ENCODE measurements at places on chromosomes 13 and 19.

DNA sequence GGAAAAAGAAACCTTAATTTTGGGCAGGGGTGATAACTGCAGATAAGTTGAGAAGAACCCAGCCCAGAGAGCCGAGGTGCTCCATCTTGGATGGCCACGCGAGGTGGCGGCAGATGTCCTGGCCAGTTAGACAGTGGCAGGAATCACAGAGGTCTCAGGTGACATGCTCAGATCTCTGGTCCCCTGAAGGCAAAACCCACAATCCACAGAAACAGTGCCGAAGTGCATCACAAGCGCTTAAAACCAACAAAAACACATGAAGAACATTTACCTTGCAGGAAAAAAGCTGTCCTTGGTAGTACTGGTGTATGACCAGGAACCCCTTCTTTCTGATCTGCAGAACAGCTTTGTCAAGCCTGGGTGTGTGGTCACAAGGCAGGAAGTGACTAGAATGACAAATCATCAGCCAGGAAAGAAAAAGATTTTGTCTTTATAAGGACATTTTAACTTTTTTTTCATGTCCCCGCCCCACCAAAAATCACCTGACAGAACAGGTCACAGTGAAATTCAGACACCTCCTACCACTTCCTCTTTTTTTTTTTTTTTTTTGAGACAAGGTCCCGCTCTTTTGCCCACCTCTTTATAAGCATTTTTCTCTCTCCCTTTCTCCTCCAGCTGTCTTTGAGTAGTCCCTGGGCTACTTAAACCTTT is at the start of gene LCP1:
LCP1 (minus strand) TSS at position 338 of the 651 bp plus-strand sequence. CDS start 22,515 bp downstream, outside the sequence.
- no peak for DNase-seq

GRCh38 chr19:40611900-40612698 is 10.9 kb downstream of the LTBP4 start:
- DNase-seq = no peak

- peak; percentile 48 for DNase-seq
These were observed 68.4 kb upstream of the ARHGEF7 start for GRCh38 chr13:111046590-111047141.

GRCh38 chr19:35151273-35152065 is 3.1 kb upstream of the FXYD5 start:
- DNase-seq = no peak

DNA sequence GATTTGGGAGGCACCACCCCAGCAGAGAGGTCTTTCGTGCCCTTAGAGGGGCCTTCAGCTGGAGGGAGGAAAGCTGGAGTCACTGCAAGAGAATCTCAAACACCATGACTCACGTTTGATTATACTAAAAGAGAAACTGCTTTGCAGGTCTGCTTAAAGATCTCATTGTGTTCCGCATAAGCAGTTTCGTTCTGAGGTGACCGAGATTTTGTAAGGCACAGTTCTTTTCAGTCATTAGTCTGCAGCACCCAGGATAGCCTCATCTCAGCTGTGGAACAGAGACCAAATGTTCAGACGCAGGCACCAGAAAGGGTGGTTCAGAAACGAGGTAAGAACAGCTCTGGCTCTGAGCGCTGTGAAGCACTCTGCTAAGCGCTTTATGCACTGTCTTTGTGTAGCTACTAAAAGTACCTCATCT is 71.2 kb upstream of the GTF3A start:
- DNase-seq = no peak

- no peak for DNase-seq
These were observed 164.4 kb downstream of the TM9SF2 start for GRCh38 chr13:99665711-99666110.

DNA sequence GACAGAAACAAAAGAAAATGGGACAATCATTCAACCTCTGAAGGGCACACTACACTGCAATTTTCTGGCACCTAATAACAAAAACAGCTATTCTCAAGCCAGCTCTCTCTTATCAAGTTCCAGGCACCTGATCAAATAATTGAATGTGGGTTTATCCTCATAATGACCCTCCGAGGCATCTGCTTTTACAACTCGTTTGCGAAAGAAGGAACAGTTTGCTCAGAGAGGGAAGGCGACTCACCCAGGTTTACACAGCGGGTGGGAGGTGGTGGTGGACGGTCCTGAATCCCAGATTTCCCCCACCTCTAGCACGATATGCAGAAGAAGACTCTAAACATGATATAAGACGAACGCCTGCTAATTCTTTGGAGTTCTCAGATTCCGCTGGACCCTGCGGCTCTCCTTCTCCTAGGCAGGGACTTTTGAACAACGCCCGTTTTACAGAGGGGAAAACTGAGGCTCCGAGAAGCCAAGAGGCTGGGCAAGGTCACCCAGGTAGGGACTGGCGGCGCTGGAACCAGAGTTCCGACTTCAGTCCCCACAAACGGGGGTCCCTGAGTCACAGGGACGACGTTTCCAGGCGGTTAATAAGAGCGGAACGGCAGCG is 641 bp downstream of the SGTA start:
- no peak for DNase-seq

DNA sequence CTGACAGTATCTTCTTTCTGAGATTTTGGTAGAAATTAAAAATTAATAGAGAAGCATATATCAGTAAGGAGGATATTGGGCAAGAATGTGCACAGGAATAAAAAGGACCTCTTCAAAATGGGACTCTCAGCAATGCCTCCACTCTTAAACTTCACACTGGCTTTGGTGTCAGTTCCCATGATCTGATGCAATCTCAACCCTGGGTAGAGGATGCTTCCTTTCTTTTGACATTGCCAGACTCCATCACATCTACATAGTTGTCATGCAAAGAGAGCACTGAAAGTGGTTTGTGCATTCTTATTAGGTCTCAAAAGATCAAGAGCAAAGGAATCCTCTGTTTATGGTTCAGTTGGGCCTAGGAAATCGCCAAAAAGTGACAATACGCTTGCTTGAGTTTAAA is 26.3 kb downstream of the STARD13 start:
- DNase-seq = no peak

- no peak for DNase-seq
These were observed 11.2 kb downstream of the PPP6R1 start for GRCh38 chr19:55247621-55248099.

GRCh38 chr13:82661126-82661525 is 1221.1 kb downstream of the SLITRK1 start:
- no peak for DNase-seq

GRCh38 chr13:41549491-41549890 is 92.1 kb downstream of the RGCC start:
- no peak for DNase-seq

DNA sequence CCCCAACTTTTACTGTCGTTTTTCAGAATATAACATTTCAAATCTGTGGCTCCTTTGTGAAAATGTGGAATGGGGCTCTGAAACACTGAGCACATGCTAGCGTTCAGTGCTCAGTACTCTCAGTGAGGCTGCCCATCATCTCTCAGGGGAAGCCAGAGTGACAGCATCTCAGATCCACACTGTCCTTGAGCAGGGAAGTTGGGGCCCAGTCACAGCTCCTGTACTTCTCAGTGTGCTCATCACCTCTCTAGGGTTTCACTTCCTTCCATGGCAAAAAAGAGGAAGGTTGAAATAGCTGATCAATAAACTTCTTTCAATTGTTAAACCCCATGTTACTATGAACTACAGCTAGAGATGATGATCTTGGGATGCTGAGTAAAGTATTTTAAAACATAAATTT is 565.9 kb upstream of the SPRY2 start:
- no peak for DNase-seq

GRCh38 chr19:11552666-11553372 is 6.2 kb downstream of the ELOF1 start:
- no peak for DNase-seq

- DNase-seq = no peak
These were observed 38.6 kb downstream of the LIG4 start for GRCh38 chr13:108176685-108177274.

DNA sequence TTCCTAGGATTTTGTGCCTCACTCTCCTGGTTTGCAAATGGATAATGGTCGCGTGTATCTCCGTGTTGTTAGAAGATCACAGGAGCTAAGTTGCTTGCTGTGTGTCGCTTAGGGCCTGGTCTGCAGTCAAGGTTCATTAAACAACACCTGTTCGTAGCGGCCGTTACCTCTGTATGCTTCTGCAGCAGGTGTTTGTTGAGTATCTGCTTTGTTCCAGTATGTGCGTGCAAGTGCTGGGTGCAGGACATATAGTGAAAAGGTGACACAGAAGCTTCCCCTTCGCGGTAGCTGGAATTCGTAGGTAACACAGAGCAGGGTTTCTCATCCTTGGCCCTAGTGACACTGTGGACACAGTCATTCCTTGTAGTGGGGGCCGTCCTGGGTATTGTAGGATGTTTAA is 5.4 kb downstream of the MED25 start:
- no peak for DNase-seq

All from stromal cell of bone marrow (primary cell).